AML-193 (cell line): ENCODE measurements at places on chromosomes 12 and 14.

DNA sequence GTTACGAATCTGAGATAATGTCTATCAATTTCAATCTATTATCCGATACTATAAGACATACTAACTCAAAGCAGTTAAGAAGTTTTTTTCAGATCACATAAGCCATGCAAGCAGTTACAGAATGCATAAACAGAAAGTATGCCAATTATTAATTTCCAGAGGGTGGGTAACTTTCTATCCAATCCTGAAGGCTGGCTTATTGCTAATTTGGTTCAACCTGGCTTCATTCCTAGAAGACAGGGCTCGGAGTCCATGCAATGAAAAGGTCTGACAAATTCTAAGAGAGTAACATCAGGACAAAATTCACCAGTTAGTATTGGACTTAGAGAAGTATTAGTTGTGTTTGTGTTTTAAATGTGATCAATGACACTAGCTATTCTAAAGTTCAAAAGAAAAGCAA, 15.0 kb downstream of the FERMT2 start:
- no peak for DNase-seq

DNA sequence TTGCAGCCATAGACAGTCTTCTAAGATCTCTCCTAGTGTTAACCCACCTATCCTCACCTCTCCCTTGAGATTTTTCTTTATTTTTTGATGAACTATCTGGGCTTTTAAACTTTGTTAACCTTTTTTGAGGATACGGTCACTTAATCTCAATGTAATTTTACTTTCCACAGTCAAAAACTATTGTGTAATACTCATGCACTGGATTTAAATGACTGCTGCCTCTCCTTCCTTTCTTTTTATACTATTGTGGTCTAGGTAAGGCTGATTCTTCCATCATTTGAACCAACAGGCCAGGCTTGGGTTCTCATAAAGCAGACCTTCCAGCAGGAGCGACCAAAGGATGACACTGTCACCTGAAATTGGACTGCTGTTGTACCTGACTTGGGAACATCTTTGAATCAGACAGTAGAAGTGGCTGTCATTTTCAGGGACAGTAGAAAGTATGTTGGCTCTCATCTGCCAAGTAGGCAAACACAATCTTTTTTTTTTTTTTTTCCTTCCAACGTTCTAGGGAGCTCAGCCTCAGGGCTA, 689 bp upstream of the PDE3A start:
- no peak for DNase-seq

DNA sequence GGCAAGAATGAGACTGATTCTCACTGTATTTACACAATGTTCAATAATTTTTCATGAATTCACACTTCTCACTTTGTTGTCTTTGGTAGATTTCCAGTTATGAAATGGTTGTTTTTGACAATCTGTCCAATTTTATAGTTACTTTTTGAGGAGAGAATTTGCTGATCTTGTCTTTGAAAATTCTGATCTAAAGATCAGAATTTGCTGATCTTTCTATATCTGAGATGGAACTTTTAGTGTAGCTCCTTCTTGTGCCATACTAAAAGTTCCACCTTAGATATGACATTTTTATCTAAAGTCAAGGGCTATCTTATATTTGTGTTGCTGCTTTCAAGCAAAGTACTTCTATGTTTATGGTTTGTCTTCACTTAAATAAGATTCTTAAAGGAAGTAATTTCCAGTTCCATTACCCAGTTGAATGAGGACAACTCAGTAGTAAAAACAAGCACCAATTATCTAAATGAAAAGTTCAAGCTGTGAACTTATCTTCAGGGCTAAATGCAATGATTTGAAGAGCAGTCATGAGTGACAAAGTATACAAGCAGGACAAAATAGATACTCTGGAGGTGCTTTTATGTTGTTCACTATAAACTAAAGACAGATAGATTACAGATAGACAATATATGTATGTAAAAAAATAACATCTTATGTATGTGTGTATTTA, 76.4 kb upstream of the FOXG1 start:
- DNase-seq: no peak

DNA sequence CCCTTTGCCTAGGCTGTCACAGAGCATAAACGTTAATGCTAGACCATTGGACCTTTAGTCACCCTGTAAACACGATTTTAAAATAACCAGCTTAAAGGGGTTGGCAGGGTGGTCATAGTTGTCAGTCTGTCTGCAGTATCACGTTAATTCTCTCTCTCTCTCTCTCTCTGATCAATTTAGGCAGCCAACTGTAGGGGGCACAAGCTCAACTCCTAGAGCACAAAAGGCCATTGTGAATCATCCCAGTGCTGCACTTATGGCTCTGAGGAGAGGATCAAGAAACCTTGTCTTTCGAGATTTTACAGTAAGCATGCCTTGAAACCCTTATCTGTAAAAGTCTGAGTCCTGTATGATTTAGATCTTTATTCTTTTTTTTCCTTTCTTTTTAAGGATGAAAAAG, 97.1 kb downstream of the SCAF11 start:
- DNase-seq: no peak

DNA sequence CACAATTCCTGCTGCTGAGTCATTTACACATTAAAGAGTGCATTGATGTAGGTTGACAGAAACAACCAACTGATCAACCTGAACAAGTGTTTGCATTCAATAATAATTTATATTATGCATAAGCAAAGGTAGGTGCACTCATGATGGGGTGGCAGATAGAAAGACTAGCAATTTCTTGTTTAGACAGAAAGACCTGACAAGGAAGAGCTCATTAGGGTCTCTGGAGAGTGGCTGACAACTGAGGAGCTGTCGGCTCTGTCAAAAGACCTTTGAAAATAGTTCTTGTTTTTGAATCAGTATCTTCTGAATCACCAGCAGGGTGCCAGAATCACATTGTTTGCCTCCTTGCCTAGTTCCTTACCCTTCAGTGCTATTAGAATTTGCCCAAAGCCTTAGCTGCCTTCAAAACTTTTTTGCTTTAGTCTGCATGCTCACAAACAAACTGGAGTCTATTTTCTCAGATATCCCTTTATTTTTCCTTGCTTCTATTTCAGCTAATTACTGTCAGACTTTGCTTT, 234.7 kb downstream of the BTG1 start:
- DNase-seq: no peak

- no peak for DNase-seq
Observed at GRCh38 chr14:52266782-52267181, 716 bp upstream of the PTGDR start.

DNA sequence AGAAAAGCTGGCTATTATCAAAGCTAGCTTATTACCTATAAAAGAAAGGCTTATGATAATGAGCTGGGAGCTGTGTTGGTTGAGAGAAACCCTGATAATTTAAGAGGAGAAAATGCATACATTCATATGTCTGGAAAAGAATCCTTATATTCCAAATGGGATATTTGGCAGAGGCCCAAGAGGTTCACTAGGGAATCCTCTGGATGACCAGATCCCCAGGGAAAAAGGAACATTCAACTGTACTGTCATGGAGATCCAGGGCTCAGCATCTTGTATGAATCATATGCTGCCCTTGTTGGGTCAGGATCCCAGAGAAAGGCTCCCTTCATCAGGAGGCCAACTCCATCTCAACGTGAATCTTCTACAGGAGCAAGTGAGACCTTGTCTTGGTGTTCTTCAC, 16.6 kb upstream of the FBXO34 start:
- no peak for DNase-seq

GRCh38 chr12:57046086-57046791, 3.7 kb downstream of the MYO1A start:
- DNase-seq: peak; percentile 14

DNA sequence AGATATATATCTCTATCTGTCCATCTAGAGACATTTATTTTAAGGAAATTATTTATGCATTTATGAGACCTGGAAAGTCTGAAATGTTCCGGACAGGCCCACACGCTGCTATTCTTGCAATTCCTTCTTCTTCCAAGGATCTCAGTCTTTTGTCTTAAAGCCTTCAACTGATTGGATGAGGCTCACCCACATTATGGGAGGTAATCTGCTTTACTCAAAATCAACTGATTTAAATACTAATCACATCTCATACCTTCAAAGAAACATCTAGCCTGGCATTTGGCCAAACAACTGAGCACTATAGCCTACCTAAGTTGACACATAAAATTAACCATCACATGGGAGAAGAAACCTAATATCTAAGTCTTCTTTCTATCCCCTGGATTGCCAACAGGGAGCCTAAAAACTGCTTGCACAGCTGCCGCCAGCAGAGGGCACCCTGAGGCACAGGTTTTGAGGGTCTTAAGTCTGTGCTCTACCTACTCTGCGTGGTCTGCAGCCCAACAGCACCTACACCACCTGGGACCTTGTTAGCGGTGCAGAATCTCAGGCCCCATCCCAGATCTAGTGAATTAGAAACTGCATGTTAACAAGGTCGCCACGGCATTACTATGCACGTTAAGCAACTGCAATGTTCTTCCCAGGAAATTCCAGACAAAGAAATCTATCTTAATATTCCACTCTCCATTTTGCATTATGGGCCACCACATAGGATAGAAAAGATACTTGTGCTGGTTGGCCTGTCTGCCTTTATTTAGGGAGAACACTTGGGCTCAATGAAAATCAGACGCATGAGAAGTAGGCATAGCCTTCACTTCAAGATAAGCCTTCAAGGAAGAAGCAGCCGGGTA, 249.7 kb downstream of the FOXG1 start:
- DNase-seq: no peak

DNA sequence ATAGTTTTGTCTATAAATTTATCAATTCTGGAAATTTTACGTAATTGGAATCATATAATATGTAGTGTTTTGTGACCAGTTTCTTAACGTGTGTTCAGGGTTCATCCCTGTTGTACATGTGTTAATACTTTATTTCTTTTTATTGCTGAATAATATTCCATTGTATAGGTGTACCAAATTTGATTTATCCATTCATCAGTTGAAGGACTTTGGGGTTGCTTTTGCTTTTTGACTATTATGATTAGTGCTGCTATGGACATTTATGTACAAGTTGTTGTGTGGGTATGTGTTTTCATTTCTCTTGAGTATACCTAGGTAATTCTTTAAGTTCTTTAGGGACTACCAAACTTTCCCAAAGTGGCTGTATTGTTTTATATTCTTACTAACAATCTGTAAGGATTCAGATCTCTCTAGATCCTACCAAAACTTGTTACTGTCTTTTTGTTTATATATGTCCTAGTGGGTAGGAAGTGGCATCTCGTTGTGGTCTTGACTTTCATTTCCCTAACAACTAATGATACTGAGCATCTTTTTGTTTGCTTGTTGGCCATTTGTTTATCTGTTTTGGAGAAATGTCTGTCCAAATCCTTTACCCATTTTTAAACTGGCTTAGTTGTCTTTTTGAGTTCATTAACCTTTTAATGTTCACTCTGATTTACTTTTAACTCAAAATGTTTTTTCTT, 14.9 kb downstream of the VRK1 start:
- DNase-seq: no peak

DNA sequence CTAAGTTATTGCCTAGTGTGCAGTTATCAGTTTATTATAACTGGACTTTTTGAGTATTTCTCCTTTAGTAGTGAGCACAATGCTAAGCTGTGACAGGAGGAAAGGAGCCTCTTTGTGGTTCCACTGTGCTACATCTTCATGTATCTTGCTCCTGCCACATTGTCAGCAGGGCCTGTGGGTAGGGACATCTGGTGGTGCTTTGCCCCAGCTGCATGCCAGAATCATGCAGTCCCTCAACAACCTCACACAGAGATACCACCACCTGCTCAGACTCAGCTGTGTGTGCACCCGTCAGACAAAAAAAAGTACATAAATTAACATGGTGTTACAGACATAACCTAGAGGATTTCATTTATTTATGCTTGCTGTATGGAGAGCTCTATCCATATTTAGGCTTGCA, 51.1 kb downstream of the MIS18BP1 start:
- peak; percentile 11 for DNase-seq
